ENCODE measurements at places on chromosomes 5 and 9.

DNA sequence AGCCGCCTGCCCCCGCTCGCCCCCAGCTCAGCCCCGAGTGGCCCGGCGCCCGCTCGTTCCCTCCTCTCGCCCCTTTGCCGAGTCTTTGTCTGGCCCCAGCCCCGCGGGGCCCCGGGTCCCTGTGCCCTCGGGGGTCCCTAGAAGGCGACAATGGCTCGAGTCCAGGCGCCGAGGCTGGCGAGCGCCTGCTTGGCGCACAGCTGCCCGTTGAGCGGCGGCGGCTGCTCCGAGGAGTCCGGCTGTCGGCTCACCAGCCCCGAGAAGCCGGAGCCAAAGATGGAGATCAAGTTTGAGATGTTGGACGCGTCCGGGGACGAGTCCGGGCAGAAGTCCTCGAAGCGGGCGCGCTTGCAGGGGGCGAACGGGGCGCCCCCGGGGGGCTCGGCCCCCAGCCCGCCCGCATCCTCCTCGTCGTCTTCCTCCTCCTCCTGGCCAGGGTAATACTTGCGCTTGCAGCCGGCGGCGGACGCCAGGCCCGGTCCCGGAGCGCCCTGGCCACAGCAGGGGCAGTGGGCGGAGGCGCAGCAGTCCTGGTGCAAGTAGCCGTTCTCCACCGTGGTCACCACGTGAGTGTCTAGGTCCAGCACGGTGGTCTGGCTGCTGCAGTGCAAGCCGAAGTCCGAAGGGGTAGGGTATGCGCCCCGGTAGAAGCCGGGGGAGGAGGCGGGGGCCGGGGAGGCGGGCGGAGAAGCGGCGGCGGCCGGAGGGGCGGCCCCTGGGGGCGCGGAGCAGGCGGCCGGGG lies 1.2 kb downstream of the IER5L start:
- peak; percentile 21 for DNase-seq

GRCh38 chr5:14958188-14958587 lies 86.6 kb upstream of the ANKH start:
- no peak for DNase-seq

DNA sequence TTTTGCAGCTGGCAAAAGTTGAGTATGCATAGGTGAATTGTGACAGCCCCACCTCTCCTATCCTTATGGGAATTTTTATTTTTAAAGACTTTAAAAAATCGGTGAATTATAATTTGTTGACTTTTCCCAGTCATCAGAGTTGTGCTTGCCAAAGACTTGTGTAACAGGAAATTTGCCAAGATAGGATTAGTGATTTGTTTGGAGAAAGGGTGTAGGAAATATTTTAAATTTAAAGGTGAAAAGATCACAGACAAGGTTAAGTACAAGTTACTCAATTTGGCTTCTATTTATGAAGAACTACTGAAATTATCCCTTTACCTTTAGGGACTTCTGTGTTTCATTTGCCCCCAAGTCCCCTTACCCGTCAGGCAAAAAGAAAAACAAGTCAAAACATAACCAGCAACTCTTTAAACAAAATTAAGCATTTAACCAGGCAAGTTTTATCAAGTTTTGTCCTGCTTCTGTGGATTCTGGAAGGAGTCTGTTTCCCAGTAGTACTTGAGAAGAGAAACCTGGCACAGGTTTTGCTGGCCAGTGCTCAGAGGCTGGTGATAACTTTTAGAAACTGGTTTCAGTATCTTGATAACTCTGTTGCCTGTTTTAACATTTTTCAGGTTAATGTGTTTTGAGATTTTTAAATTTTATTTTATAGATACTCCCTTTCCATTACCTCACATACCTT lies 285.4 kb downstream of the MAST4 start:
- no peak for DNase-seq

DNA sequence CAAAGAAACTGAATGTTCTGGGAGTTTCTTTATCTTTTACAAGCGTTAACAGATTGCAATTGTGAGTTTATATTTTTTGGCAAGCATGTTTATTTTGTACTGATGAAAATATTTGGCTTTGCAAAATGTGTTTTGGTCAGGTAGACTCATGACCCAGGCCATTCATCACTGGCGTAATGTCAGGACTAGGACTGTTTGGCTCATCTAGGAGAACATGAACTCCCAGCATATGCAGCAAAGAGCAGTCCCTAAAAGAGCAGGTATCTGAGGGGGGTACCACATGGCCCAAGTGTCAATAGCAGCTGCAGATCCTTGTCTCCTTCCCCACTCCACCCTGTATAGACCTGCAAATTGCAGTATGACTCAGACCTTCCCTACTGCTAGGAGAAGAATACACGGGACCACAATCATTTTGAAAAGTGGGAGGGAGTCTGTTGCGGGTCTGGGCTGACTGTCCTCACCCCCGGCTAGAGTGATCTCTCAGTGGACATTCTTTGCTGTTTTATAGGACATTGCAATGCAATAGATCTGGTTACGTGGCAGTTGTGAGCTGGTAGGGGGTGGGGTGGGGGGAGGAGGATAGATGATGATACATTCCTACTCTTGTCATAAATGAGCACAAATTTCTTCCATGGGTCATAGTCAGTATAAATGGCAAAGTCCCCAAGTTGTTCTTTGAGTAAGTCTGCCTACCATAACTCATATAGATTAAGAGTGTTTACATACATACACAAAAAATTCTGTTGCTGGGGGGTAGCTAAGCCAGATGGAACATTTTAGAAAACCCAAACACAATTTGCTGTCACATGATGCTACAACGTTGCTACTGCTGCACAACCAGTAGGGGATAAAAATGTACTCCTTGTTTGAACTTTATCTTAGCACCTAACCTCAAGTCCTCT lies 20.8 kb upstream of the SNCAIP start:
- DNase-seq: no peak

GRCh38 chr5:25160891-25161290 lies 516.1 kb upstream of the CDH10 start:
- DNase-seq: no peak

DNA sequence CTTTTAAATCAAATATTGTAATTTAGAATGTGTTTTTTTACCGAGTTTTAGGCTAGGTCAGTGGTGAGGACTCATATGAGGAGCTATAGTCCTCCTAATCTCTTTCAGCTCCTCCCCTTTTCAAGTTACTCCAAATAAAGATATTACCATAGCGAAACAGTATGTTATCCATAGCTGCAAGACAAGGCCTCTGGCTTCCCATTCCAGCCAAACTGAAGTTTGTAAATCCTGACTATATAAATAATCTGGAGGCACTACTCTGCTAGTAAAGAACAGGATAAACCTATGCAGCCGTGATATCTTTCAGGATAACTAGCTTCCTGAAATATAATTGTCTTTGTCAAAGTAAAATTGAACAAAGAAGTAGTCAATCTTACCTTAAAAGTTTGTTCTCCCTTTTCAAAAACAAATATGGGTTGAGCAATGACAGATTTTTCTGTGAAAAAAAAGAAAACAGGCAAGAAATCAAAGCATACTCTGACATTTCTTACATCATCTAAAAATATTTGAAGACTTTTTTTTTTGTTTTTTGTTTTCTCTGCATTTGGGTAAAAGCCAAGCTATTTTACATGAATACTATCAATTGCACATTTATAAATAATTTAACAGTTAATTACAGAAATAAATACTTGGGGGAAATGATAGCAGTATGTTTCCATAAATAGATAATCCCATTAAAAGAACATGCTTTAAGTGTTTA lies 29.3 kb upstream of the NADK2 start:
- no peak for DNase-seq

- no peak for DNase-seq
Measured at GRCh38 chr9:18256568-18256967, 217.4 kb upstream of the ADAMTSL1 start.

DNA sequence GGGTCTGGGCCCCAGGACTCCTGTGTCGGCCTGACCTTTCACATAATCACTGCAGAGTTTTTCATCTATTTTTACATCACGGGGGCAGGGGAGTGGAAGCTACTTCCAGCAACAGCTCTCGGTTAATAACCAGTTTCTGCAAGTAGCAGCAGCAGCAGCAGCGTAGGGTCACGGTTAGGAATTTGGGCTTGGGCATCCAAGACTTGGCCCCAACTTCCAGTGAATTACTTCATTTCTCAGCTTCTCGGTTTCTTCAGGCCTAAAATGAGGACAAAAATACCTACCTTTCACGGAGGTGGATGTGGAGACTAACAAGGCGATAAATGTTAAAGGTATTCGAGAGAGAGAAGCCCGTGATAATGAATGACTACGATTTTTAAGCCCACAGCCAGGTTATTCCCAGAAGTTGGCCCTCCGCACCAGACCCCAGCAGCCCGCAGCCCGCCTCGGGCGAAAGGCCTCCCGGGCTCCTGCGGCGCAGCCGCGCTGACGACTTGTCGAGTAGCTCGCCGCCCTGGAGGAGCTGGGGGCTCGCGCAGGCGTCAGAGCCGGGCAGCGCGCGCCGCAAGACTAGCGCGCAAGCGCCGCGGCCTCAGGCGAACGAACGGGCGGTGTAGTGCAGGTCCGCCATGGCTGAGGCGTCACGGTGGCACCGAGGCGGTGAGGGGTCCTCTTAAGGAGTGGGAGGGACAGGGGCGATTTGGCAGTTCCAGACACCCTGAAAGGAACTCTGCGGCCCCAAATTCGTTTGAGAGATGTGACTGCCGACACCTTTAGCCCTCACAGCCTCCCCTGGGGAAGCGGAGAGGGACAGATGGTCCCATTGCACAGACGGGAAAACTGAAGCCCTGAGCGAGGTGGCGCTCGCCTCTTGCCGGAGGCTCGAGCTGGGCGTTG lies at the start of gene PKD2L2:
TSS of gene PKD2L2 (plus strand) at position 595 of the 897 bp plus-strand sequence. CDS start at position 630, 35 bp downstream.
- peak; percentile 75 for DNase-seq

GRCh38 chr9:12697719-12698118 lies 4.5 kb downstream of the TYRP1 start:
- no peak for DNase-seq

GRCh38 chr9:100286257-100286656 lies 66.5 kb downstream of the TEX10 start:
- DNase-seq: no peak

GRCh38 chr9:128928624-128929023 lies 7.8 kb downstream of the PHYHD1 start:
- DNase-seq: no peak

DNA sequence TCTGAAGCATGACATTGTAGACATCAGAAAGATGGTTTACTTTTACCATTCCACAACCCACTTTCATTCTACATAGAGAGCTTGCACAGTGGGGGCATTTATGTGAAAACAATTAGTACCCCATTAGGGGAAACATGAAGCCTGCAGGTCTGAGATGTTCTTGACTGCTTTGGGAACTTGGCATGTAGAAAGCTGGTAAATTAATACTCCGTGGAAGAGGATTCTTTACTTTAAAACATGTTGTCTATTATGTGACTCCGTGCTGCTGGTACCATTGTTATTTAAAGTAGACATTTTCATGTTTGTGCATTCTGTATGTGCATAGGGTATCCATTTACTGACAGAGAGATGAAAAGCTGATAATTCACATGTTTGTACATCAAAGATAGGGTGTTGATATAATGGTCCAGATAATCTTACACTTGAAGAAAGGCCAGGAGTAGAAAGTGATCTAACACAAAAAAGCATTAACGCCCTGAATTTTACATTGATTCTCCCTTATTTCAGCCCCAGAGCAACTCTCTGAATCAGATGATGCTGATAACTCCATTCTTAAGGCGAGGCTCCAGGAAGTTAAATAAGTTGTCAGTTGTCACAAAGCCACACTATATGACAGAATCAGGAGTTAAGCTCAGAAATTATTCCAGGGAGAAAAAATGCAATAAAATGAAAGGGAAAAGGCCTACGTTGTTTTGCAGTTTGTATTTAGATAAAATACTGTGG lies 50.1 kb upstream of the CD180 start:
- DNase-seq: no peak

DNA sequence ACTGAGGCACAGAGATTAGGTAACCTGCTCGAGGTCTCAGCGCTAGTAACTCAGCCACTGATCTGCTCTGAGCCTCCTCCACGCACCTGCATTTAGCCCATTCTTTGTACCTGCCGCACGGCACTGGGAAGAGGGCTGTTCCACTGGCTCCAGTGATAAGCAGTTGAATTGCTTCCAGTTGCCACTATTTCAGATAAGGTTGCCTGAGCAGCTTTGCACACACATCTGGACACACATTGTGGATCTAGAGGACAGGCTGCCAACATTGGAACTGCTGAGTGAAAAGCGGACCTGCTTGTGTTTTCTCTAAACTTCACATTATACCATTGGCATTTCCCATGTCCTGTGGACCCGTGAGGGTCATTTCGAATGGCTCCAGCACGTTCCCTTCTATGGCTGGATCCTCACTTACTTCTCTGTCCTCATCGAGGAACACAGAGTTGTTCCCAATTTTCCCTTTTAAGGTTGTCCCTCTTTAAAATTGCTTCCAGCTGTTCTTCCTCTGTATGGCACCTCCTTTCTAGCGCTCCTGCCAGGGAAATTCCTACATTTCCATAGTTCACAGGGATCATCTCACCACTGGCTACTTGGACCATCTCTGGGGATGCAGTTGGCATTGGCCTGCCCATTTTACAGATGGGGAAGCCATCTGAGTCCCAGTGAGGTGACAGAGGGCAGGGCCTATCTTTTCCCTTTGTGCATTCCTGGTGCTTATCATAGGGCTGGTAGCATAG lies 45.9 kb upstream of the RPL26L1 start:
- DNase-seq: no peak

GRCh38 chr9:131476777-131477345 lies 25.9 kb upstream of the POMT1 start:
- no peak for DNase-seq

DNA sequence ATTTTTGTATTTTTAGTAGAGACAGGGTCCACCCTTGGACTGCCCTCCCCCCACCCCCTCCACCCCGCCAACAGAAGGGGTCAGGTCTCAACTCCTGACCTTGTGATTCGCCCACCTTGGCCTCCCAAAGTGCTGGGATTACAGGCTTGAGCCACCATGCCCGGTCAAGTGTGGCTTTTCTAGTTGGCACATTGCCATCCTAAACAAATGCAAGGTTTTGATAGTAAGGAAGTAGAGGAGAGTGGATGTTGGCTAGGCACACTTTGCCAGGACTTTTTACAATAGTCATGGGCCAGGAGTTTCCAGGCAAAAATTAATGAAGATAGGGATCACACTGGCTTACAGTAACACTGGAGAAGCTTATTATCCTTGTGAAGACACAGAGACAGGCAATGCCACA lies 62.4 kb downstream of the GALNT12 start:
- DNase-seq: no peak
